ENCODE measurements at places on chromosomes 16 and 17.
A peak's percentile ranks its signal among the peaks of the same experiment; 100 is the strongest.

DNA sequence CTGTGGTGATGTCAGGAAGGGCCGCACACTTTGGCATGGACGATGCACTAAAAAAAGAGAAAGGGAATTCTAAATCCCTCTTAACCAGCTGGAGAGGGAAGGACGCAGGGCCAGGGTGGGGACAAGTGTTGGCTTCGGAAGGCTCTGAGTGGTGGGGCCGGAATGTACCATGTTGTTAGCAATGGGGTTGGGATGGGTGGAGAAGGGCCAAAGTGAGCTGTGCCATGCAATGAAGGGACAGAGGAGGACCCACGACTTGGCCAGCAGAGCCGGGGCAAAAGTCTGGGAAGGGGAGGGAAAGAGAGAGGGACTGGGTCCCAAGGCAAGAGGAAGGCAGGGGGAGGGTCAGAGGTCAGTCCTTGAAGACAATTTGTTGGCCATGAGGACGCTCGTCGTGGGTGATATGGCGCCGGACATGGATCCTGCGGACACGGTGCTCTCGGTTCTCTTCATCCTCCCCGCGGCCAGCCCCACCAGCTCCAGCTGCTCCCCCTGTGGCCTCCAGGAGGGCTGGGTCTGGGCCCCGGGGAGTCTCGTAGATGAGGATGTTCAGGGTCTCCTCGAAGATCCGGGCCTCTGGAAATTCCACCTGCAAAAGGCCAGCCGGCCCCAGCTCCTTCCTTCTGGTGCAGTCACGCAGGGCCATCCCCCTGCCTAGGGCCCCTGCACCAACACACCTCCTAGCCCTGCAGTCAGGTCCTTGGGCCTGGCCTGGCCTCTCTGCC is 6.4 kb downstream of the ASPHD1 start:
- DNase-seq: no peak

DNA sequence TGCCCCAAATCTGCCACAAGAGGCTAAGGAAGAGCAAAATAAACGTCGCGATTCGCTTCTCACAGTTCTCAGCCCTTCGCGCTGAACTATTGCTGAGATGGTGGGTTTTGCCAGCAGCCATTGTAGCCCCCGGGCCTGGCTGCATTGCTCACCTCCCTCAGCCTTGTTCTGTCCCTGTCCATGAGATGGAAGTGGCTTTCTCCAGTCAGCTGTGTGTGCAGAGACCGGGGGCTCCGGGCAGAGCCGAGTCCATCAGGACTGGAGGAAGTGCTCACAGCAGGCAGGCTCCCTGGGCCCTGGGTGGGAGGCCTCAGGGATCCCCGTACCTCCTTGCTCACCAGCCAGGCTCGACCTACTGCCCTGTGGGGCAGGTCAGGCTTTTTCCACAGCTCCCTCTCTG is 27.6 kb upstream of the CAPN15 start:
- no peak for DNase-seq

GRCh38 chr17:73466704-73467433 is 155.1 kb upstream of the CDC42EP4 start:
- DNase-seq: no peak

DNA sequence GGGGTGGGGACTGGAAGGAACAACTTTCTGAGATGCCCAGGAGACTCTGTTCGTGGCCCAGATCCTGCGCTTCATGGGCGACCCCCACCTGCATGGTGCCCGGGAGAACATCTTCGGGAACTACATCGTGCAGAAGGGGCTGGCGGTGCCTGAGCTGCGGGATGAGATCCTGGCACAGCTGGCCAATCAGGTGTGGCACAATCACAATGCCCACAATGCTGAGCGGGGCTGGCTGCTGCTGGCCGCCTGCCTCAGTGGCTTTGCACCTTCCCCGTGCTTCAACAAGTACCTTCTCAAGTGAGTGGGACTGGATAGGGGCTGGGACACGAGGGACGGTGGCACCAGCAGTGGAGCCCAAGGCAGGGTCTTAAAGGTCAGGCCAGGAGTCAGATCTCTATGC is 37.3 kb downstream of the MYO15A start:
- no peak for DNase-seq

DNA sequence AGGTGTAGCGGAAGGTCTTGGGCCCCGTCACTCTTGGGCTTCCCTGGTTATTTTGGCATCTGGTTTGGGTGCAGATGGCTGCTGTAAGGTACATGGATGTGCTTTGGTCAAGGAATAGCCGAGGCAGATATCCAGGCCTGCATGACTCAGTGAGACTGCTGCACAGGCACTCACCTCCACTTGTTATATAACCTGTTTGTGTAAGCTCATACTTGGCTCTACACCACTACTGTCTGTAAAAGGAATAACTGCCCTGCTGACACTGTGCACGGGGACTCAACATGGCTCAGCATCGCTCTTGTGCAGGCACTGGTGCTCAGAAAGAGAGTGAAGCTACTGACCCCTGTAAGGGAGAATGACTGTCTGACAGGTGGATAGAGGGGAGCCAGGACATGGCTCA is 42.3 kb upstream of the ARL4D start:
- DNase-seq: peak; percentile 30

- no peak for DNase-seq
These were observed 173.3 kb downstream of the MRTFB start for GRCh38 chr16:14244196-14245010.

- no peak for DNase-seq
These were observed 20.2 kb downstream of the HIGD1B start for GRCh38 chr17:44867841-44868240.

GRCh38 chr17:40714473-40714872 is 10.9 kb upstream of the KRT24 start:
- DNase-seq: peak; percentile 15

DNA sequence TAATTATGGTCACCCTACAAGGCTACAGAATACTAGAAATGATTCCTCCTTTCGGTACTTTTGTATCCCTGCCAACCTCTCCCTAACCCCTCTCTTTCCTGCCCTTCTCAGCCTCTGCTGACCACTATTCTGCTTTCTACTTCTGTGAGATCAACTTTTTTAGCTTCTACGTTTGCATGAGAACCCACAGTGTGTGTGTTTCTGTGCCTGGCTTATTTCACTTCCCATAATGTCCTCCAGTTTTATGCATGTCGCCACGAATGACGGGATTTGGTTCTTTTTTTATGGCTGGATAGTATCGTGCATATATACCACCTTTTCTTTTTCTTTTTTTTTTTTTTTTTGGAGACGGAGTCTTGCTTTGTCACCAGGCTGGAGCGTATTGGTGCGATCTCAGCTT is 92.1 kb downstream of the RAP1GAP2 start:
- DNase-seq: no peak

GRCh38 chr17:21397341-21398190 is 21.4 kb downstream of the KCNJ12 start:
- DNase-seq: peak; percentile 80

DNA sequence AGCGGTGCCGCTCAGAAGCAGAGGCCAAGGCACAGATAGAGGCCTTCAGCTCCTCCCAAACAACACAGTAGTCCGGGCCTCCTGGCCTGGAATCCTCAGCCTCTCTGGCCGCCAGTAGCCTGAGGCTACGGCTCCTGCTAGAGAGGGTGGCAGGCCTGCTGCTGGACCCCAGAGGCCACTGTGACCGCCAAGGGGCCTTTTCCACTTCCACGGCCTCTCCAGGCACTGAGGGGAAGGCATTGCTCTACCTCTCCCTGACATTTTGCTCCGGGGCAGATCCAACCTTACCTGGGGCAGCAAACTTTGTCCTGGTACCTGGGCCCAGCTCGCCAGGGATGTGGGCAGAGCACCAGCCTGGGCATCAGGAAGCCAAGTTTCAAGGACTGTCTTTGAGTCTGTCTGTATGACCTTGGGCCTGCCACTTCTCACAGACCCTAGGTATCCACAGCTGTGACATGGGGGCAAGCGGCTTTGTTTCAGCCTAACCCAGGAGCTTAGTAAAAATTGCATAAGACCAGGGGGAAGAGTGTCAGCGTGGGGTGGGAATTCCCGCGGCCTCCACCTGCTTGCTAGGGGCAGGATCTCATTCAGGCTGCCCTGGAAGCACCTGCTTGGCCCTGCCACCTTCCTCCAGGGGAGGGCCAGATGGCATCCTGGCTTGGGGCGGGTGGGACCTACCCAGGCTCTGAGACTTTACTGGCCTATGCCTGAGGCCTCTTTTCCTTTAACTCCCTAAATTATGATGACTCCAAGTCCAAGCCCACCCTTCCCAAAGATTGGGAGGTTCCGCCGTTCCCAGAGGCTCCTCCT is 33.2 kb downstream of the ADGRG5 start:
- no peak for DNase-seq

DNA sequence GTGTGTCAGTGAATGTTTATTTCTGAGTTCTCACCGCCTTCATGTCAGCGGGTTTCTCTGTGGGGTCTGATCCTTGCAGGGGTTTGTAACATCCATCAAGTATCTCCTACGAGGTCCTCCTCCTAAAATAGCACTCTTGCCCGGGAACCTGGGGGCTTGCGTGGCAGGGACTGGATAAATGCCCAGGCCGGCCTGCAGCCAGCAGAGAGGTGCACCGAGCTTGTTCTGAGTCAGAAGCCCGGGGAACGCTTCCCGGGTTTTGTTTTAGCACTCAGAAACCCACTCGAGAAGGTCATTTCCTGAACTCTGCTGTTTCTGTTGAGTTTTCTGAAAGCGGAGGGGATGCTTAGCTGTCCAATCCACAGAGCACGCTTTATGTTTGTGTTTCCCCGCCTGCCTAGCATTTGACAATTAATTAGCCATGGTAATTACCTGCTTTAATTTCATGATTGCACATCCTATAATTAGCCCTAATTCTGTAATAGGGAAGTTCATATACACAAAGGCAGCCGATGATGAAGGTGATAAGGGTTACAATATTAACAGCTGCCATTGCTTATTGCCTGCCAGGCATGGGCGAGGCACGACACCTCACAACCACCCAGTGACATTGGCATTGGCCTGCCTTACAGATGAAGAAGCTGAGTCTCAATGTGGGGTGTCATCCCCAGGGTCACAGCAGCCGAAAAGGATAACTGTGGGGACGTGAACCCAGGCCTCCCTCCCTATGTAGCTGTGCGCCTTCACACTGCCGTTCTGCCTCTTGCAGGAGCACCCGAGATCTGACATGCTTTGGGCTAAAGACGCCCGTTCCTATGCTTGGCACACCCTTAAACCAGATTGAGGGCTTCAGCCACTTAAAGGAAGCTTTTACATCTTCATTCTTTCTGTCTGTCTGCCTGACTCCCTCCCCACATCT is 333.1 kb downstream of the CPPED1 start:
- DNase-seq: peak; percentile 21

DNA sequence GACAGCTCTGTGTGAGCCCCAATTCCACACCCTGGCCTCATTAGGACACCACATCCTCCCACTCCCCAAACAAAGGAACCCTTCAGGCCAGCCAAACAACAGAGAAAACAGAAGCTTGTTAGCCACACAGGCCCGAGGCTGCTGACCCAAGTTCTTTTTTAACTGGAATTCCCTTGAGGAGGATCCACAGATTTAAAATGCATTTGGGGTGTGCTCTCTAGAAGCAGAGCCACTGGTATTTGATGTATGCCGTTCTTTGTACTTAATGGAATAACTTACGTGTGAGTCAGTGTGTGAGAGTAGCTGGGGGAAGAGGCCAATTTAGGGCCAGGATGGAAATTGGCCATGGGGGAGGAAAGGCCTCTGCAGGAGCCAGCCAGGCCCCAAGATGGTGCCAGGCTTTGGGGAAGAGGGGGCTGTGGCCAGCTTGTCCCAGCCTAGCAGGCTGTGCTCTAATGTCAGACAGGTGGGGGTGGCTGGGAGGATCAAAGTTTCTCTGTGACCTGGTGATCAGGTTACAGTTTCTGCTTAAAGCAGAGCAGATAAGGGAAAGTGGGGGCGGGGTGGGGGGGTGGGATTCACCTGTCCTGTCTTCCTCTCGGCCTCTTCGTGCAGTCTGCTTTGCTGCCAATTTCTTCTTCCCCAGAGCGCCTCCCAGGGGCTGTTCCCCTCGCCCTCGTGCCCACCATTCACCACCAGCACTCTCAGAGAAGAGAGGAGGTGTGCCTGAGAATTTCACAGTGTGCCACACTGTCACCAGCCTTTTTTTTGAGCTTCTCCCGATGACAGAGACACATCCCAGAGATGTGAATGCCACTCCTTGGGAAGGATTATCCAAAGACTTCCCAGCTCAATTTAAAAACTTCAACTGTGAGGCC is 50.8 kb downstream of the TOM1L2 start:
- DNase-seq: peak; percentile 96

- DNase-seq: no peak
These were observed 787.4 kb upstream of the EEF2KMT start for GRCh38 chr16:5884996-5885395.

DNA sequence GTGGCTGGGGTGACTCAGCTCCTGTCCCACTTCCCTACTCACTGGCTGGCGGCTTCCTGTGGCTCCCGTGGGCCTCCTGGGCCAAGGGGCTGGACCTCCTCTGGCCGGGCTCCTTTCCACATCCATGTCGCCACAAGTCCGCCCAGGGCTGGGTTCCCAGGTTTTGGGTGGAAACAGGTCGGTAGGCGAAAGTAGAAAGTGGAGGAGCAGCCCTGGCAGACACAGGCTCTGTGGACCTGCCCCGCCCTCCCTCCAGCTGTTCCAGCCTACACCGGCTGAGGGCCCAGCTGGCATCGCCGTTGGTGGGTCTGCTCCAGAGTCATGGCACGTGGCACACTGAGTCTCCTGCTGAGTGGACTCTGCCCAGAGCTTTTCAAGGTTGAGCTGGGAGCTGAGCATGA is 28.7 kb downstream of the GSE1 start:
- no peak for DNase-seq

DNA sequence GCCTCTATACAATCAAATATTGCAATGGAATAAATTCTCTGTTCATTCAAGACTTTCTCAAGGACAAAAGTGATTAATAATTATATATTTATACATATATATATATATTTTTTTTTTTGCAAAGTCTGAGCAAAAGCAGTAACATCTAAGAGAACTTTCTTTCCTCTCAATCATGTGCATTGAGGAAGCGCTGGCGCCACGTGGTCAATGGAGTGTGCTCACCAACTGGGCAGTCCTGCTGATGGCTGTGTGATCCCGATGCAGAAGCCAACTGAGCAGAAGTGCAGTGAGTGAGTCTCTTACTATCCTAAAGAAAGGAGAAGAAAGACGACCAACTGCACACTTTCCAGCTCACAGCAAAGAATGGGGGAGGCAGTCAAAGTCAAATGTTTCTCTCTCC is 37.2 kb upstream of the ULK2 start:
- DNase-seq: no peak

- no peak for DNase-seq
These were observed 19.5 kb upstream of the SLC5A10 start for GRCh38 chr17:18932360-18933055.

- DNase-seq: no peak
These were observed 24.0 kb downstream of the USP31 start for GRCh38 chr16:23125277-23125676.

- DNase-seq: no peak
These were observed 13.2 kb upstream of the ITGA2B start for GRCh38 chr17:44402564-44403172.

- DNase-seq: no peak
These were observed 1.4 kb upstream of the ALDOA start for GRCh38 chr16:30063893-30064728.

GRCh38 chr16:30761427-30761927 is 385 bp downstream of the CFAP119 start:
- DNase-seq: peak; percentile 40
